ENCODE measurements at places on chromosomes 16 and 17.

GRCh38 chr17:44112284-44113280, 10.9 kb downstream of the HDAC5 start:
- DNase-seq = no peak

DNA sequence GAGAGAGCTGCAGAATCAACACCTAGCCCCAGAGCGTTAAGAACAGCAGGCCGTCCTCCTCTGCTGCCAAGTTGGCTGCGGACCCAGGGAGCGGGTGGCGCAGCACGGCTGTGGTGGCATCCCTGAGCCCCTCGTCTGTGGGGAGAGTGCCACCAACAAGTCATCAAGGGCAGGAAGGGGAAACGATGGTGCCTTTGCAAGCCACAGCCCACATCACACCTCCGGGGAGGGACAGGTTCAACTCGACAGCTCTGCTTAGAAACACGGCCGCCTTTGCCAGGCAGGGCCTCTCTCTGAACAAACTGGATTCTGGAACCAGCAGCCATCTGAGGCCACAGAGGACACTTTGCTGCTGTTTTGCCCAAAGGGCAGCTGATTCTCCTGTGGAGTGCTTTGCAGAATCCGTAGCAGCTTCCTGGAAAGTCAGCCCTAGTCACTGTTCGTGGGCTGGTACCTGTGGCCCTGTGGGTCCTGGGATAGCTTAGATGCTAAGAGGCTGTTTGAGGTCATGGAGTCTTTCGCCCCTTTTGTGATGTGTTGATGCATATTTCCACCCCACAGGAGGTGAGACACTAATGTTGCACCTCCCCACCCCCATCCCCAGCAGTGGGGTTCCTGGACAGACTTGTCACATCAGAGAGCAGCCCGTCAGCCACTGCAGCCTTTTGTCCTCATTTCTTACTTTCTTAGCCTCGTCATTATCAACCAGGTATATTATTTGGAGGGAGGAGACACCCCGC, 270.6 kb downstream of the CPPED1 start:
- no peak for DNase-seq

DNA sequence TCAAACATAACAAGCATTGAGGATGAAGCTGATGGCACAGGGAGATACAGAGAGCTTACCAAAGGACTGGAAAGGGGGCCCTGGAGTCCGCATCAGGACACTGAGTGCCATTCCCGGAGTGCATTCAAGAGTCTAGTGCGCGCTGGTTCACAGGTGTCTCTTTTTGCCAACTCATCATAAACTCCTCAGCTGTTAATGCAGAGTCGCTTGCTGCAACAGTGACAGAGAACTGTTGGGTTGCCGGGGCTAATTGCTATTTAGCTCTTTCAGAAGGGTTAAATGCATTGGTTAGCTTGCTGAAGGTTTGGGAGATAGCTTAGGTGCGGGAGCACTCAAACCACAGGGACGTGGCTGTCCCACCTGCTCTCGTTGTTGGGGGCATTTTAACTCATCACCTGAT, 1091.6 kb upstream of the EEF2KMT start:
- DNase-seq = no peak

GRCh38 chr16:55779402-55780094, 53.3 kb downstream of the CES1 start:
- no peak for DNase-seq

DNA sequence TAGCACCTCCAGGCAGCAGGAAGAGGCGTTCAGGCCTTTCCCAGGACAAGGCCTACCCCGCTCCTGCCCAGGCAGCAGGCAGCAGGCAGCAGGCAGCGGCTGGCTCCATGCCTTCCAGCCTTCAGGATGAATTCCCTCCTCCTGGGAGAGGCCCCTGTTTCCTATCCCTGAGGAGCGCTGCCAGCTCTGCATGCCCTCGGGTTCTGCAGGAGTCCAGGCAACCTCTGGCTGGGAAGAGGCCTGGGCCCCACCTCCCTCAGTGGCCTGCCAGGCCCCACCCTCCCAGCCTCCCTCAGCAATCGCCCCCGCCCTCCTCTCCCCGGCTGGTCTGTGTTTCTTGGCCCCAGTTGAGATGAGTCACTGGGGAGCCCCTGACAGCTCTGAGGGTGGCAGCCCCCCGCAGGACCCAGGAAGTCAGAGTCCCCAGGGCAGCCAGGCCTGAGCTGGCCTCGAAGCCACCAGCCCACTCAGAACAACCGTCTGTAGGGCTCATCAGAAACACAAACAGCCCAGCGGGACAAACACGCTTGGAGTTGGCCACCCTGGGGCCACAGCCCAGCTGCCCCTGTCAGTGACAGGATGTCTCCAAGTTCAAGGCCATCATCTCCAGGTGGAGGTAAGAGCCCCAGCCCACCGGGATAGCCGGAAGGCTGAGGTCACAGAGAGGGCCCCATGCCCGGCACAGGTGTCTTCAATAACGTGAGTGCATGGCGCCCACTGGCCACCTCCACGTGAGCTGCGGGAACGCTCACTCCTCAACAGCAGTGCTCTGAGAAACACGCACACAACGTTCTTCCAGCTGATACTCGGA, 39.5 kb upstream of the CIBAR2 start:
- no peak for DNase-seq

GRCh38 chr16:65069065-65069464, 52.8 kb downstream of the CDH11 start:
- no peak for DNase-seq

- no peak for DNase-seq
Measured at GRCh38 chr16:56988161-56988947, 1.0 kb upstream of the NLRC5 start.

DNA sequence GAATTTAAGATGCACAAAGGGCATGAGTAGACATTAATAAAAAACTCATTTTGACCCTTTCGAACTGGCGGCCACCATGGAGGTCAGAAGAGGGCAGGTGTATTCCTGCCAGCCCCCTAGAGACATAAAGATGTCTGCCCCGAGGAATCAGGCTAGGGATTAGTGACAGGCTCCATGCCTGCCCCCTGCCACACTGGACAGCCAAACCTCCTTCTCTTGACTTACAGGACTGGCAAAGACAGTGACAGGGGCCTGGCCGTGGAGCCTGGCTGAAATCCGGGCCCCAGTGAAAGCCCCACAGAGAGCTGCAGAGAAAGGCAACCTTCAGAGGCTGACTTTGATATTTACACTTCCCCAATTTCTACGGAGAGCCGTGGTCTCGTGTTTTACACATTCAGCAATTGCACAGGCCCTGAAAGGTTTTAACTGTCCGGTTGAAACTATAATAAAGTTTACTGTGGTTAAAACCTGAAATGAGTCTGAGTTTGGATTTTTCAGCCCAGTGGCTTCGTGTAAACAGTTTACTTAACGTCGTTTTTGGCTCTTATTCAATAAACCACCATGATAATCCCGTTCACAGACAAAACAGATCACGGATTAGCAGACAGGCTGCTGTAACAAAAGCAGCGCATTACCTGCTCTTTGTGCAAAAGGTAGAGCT, 243.9 kb upstream of the MYOCD start:
- DNase-seq = no peak

GRCh38 chr17:3847165-3847670, 1.2 kb upstream of the NCBP3 start:
- DNase-seq = no peak

DNA sequence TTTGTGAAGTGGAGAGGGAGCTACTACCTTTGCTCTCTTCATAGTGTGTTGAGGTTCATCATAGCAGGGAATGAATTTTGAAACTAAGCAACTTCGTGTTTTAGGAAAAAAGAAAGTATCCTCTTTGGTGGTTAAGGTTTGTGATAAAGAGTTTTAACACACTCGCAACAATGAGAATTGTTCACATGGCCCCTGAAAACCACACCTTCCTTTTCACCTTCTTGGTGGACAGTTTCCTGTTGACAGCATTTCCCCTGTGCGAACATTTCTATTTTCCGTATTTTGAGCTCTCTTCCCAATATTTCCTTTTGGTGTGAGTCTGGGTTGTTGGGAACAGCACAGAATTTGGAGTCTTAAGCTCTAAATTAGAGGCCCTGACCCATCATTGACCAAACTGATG, 3.8 kb downstream of the OR4D2 start:
- DNase-seq = no peak

DNA sequence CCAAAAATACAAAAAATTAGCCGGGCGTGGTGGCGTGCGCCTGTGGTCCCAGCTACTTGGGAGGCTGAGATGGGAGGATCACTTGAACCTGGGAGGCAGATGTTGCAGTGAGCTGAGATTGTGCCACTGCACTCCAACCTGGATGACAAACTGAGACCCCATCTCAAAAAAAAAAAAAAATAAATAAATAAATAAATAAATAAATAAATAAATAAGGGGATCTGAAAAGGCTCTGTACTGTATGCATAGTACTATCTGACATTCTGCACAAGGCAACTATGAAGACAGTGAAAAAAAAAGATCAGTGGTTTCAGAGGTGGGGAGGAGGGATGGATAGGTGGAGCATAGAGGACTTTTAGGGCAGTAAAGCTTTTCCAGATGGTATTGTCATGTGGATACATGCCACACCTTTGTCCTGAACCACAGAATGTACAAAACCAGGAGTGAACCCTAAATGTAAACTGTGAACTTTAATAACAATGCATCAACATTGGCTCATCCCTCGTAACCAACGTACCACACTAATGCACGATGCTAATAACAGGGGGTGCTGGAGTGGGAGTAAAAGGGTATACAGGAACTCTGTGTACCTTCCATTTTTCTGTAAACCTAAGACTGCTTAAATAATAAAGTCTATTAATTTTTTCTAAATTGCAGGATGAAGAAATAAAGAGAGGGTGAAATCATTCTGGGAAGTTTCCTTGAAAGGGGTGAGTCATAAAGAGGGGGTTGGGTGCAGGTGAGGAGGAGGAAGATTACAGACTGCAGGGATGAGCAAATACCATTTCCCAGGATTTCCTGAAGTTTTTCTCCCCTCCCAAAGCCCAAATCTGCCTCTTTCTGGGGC, 155.8 kb upstream of the SDK2 start:
- no peak for DNase-seq

DNA sequence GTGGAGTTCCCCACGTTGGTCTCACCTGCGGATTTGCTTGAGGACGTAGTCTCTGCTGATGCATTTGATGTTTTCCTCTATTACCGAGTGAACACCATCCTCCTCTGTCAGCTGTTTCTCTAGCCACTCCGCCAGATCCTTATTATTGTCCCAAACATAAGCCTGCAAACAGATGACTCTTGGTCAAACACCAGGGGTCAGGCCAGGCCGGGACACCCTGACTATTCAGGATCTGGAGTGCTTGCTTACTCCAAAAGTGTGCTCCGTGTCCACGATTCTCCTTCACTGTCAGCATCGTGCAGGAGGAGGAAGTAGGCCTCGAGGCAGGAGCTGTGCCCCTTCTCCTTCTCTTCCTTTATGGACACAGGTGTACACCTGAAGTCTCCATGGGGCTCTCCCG, 140.2 kb downstream of the AATF start:
- DNase-seq = no peak

GRCh38 chr17:38697061-38697820, 7.8 kb upstream of the MLLT6 start:
- no peak for DNase-seq

DNA sequence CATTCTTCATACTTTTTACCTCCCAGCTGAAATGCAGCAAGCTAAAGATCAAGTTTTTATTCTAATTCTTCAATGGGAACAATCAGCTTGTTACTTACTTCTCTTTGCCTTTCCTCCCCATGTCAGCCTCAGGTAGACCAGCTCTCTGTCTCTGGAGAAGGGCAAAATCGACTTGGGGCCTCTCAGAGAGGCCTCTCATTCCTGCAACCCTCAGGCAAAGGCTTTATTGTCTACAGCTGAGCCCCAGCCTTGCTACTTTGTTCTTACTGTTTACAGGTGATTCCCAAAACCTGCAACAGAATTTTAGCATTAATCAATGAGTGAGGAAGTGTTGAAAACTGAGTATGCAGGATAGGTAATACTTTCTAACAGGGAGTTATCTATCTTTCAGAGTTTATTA, 148.6 kb downstream of the KIF2B start:
- no peak for DNase-seq

DNA sequence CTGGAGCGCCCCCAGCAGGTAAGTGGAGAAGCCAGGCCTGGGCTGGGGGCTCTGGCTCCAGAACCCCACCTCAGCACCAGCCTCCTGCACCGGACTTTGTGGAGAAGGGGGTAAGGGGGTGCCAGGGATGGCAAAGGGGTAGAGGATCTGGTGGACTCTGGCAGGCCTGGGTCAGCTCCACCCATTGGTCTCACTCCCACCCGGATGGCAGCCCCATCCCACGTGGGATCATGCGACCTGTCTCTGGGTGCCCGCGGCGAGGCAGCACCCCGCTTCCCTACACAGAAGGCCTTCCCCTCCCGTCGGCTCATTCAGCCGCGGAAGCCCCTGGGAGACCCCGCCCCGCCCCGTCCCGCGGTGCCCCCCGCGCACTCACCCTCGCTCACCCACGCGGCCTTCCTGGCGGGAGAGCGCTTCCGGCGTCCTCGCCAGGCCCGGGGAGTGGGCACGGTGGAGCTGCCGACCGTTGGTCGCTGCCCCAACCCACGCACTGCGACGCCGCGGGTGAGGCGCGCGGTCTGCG, 498 bp upstream of the PLEKHG4 start:
- DNase-seq = no peak

DNA sequence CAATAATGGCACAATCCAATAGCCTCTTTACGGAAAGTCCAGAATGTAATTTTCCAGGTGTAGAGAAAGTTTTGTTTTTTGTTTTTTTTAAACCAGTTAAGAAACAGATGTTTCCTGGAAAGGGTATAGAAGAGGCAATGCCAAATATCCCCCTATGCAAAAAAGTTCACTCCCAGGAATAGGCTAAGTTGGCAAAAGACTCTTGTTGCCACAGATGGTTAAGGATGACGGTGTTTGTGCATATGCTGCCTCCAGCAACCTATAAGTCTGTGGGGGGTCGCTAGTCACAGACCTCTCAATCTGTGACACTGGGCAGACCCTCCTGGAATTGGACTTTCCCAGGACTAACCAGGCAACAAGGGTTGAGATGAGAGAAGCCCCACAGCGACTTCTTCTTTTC, 20.9 kb upstream of the HP start:
- no peak for DNase-seq

GRCh38 chr16:19304750-19305149, 19.2 kb downstream of the CLEC19A start:
- DNase-seq = no peak

GRCh38 chr17:9521062-9521461, 54.6 kb downstream of the STX8 start:
- DNase-seq = no peak

GRCh38 chr16:57000271-57001025, 11.1 kb downstream of the NLRC5 start:
- no peak for DNase-seq

DNA sequence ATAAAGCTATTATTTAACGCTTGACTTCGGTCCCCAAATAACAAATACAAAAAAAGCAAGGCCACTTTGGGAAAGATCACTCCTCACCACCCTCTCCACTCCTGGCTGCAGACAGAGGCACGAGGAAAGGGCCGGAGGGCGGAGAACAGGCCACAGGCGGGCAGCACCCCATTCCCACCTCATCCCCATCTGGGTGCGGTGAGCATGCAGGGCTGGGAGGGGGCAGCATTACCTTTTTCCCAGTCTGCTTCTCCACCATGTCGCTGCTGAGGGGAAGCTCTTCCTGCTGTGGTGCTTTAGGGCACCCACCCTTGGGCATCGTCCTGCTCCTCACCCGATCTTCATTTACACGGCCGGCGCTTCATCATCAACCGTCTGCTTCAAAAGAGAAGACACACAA, 99.2 kb downstream of the ZNF778 start:
- no peak for DNase-seq
